Vagina (tissue), 2 donors: ENCODE measurements at places on chromosomes 5 and 9.

GRCh38 chr9:73011956-73012355 lies 59.1 kb upstream of the ALDH1A1 start:
- H3K4me3 ChIP-seq, result no peak overlapping the region
- no peak for DNase-seq
- H3K4me1 ChIP-seq, result no peaks in the 10 kb centered on the region
- H3K27ac ChIP-seq, result peak overlapping the region; percentile 57

GRCh38 chr5:38728029-38728428 lies 117.8 kb upstream of the OSMR start:
- no peaks in the 10 kb centered on the region for H3K4me1 ChIP-seq
- no peak overlapping the region for H3K4me3 ChIP-seq
- no peaks in the 10 kb centered on the region for H3K36me3 ChIP-seq
- no peaks in the 10 kb centered on the region for H3K27me3 ChIP-seq

DNA sequence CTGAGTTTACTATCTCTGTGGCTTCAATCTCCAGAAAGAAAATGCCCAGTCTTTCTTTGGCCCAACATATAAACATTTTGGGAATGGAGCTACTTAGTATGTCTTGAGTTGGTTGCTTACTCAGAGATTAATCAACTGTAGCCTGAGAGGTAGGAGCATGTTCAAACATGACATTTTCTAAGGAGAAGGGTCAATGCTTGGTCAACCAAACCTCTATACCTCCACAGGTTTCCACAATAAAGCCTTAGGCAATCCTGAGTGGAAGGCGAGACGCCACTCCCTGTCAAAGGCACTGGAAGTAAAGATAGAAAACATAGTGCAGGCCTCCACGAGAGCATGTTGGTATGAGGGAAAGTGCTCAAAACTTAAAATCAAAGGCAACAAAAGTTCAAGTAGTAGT lies 411.4 kb downstream of the KCTD16 start:
- no peak overlapping the region for H3K27ac ChIP-seq
- H3K4me1 ChIP-seq, result no peaks in the 10 kb centered on the region
- no peak overlapping the region for H3K4me3 ChIP-seq

DNA sequence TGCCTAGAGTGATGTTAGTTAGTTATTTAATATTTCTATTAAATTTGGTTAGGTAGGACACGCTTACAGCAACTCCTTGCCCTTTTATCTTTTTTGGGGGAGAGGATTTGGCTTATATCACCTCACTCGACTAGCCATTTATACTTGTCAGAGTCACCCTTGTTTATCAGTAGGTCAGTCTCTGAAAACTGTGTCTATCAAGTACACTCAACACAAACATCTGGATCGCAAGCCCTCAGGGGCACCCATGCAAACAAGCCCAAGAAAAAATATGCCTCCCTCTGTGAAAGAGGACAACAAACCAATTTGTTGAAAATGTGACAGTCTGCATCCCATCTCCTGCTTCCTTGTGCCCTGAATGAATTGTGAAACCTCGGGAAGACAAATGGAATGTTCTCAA lies 139.9 kb downstream of the PLCXD3 start:
- no peak for DNase-seq
- no peak overlapping the region for H3K27ac ChIP-seq
- no peaks in the 10 kb centered on the region for H3K27me3 ChIP-seq
- H3K4me3 ChIP-seq, result no peak overlapping the region
- H3K4me1 ChIP-seq, result no peaks in the 10 kb centered on the region

GRCh38 chr9:100554935-100555401 lies 22.9 kb upstream of the CAVIN4 start:
- no peak for DNase-seq
- H3K27me3 ChIP-seq, result no peaks in the 10 kb centered on the region
- H3K27ac ChIP-seq, result no peak overlapping the region
